ENCODE measurements at places on chromosomes 6 and 20.

GRCh38 chr6:132400555-132400882 lies 756 bp downstream of the MOXD1 start:
- no peak for DNase-seq

DNA sequence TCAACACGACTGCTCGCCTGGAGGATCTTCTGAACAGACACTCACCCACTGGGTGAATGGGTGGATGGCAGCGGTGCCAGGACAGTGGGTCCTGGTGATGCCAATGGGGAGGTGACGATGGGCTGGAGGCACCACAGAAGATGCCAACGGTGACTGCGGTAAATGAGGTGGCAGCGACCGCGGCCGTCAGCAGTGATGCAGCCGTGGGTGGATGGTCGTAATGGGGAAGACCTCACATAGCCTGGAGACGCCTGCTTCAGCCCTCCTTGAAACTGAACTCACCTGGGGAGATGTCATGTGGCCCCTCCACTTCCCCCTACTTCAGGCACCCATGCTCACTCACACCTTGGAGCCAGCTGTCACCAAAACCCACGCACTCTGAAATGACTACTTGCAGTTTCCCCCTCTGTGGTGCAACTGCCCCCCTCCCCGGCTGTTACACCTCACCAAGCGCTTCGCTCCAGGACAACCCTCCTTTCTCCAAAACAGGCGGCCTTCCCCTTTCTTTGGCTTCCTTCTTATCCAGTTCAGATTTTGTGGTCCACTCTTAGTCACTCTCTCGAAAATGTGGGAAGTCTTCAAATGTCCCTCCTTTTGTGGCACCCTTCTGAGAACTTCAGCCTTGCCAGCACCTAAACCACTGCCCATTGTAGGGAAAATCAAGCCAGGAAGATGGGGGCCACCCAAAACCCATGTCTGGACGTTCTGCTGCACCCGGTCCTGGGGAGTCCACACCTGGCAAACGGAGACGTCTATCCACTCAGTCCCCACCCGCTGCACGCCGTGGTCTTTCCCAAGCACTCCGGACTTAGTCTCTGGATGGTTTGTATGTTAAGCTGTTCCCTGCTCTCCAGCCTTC lies 10.4 kb upstream of the ABHD16B start:
- no peak for DNase-seq

DNA sequence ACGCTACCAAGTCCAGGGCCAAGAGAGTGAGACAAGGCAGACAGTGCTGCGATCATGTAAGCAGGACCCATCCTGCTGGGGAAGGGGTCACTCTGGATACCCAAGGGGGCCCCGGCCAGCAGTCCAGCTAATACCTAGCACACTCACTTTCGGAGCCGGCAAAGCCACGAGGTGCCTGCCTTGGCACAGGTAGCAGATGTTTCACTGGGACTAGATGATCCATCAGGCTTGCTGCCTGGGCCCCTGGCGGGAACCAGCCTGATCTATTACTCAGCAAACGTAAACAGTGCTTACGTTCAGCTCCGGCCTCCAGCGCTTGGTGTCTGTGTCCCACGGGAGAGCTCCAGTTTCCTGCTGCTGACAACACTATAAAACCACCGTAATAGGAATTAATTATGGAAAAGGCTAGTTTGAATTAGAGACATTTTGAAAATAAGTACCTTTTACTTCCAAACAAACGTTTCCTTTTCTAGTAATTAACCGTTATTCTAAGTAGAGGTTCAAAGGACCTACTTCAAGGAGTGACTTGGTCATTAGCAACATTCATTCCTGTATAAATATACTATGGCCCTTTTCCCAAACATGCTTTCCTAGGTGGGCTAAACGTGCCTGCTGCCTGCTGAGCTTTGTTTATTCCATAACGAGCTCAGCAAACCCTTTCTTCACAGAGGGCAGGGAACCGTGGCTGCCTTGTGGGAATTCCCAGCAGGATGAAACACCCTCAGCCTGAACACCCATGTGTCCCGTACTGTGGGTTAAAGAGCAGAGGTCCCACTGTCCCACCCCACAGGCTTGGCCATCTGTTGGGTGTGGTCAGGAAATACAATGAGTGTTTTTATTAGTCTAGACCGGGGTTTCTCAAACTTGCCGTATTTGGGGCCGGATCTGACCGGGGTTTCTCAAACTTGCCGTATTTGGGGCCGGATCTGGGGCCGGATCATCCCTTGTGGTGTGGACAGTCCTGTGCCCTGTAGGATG lies 18.4 kb downstream of the SLC22A23 start:
- DNase-seq: peak; percentile 76

DNA sequence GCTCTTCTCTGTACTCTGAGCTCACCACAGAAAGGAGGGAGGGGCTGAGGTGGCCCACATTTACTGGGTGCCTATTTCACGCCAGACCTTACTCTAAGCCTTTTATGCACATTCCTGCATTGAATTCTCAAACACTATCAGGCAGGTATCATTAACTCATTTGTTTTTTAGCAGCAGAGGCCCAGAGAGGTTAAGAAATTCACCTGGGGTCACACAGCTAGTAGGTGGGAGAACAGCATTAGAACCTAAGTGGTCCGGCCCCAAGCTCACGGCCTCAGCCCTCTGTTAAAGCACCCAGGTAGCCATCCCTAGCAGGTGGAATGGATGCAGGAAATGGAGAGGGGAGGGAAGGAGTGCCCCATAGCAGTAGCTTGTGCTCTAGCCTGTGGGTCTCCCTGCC lies 84.5 kb downstream of the GRM4 start:
- no peak for DNase-seq

- DNase-seq: no peak
These were observed 200.2 kb upstream of the EYA4 start for GRCh38 chr6:133040803-133041419.

- no peak for DNase-seq
These were observed 42.3 kb upstream of the LRFN2 start for GRCh38 chr6:40629463-40629862.

DNA sequence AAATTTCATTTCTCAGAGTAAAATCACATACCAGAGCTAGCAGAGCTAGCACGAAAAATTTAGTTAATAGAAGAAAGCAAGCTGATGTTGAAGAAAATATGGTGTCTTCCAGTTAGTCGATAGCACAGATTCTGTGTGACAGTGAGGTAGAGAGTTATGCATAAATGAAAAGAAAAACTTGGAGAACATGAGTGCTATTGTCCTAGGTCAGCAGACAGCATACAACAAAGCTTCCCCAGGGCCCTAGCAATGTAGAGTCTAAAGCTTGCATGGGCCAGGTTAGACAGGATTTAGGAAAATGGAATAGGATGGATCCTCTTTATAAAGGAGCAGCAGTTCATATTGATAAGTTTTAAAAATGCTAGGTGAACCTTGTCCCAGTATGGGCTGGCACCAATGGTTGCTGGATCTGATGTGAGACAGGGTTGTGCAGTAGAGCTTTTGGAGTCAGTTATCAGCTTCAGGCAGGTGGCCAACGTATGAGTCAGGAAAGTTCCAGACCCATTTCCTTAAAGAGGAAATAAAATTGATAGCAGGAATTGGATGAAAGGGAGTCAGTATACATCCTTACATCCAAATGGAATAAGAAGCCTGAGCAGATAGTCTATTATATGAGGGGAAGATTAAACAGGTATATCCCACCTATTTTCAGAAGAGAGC lies 277.2 kb downstream of the FRK start:
- DNase-seq: peak; percentile 8

- no peak for DNase-seq
These were observed 15.4 kb upstream of the MYLK2 start for GRCh38 chr20:31803552-31804291.

- DNase-seq: no peak
These were observed 87.5 kb upstream of the TOP1 start for GRCh38 chr20:40941133-40941610.

- DNase-seq: no peak
These were observed 31.6 kb upstream of the MANEA start for GRCh38 chr6:95545686-95546085.

- peak; percentile 40 for DNase-seq
These were observed 105.0 kb upstream of the QKI start for GRCh38 chr6:163309491-163310026.

- DNase-seq: no peak
These were observed 12.6 kb downstream of the SRC start for GRCh38 chr20:37358366-37359150.

DNA sequence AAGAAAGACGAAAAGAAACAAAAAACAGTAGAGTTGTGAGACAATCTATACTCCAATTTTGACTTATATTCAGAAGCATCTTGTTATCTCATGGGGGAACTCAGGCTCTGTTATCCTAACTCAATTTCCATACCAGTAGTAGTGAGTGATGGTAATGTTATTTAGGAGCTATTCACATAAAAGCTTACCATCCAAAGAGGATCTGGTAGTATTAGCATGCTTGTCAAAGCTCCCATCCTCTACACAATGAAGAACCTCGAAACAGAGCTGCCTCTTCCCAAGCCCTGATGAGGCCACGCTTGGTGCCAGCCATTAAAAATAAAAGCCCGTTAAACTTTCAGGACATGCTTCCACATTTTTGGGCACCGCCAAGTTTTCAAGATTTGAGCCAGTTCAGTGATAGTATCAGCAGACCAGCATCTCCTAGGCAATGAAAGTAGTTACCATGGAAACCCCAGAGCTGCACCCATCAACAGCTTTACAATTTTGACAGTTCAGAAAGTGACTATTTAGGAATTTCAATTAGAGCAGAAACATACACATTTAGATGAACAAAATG lies 173.3 kb downstream of the CD83 start:
- DNase-seq: no peak

DNA sequence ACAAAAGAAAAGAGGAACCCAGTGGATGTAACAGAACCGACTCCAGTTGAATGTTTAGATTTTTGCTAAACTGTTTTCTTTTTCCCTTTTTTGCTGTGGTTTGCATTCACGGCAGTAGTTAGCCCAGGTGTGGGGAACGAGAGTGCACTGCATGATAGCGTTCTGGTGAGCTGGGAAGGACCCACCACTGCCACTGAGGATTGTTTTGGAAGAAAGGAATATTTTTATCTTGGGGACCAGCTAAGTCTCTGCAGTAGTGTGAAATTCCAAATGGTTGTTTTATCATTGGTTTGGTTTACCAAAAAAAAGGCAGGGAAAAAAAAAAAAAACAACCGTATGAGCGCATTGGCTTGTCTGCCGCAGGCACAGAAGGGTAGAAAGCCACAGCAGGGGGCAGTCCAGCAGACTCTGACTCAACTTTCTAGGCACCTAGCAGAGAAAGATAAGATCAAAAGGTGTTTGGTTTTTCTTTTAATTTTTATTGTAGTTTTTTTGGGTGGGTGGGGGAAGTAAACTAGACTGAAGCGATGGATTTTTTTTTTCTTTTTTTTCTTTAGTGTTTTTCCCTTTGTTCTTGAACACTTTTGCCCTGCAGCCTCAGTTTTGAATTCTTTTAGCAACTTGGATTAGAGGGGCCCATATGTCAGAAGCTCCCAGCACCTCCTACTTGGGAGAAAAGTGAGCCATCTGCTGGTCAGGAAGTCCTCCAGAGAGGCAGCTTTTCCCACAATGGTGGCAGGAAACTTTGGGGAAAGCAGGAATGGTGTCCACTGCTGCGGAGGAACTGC lies 13.5 kb upstream of the RAB5IF start:
- peak; percentile 35 for DNase-seq

DNA sequence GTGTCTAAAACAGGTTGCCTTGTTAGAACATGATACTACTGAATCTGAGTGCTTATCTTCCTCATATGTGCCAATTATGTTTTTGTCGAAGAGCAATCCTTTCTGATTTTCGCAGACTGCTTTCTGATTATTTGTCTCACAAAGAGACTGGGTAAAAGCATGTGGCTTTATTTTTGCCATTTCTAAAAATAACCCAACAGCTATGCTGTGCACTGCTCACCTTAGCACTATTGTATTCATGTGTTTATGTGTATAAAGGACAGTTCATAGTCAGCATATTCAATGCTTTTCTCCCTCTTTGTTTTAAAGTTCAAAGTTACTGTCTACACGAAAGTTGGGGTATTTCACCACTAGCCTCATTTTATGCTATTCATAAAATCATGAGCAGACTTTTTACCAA lies 127.0 kb downstream of the SGK1 start:
- no peak for DNase-seq

DNA sequence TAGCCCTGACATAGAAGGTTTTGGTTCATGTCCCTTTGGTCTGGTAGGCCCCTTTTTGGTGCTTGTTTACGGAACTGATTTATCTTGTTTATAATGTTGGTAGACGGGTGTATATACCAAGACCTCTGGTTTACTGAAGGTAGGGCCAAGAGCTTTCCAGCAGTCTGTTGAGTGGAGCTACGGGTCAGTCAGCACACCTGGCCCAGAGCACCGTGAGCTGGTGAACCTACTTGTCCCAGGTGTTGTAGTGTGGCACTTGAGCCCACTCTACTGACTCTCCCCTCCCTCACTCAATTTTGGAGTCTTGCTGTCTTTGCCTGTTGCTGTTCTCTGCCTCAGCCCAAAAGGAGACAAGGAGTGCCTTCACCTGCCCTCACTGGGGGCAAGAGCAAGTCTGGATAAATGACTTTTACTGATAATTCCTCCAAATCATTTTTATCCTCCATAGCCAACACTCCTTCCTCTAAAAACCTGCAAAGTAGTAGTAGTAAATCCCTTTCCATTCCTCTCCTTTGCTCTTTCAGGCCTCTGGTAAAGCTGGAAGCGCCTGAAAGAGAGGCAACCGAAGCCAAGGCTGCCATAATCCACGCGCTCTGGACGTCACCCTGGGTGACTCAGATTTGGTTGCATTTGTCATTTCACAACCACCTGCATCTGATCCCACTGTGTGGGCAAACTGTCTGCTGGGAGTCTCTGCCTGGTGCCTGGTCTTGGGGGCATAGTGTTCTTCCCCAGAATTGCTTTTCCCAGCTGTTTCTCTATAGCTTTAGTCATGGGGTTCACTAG lies 22.2 kb downstream of the RREB1 start:
- DNase-seq: no peak

GRCh38 chr6:42236682-42237473 lies 19.2 kb upstream of the MRPS10 start:
- DNase-seq: no peak

GRCh38 chr20:37902504-37903313 lies at the start of gene VSTM2L:
VSTM2L (plus strand) TSS chr20:37903127; CDS start chr20:37903351, 224 bp downstream.
- peak; percentile 54 for DNase-seq

DNA sequence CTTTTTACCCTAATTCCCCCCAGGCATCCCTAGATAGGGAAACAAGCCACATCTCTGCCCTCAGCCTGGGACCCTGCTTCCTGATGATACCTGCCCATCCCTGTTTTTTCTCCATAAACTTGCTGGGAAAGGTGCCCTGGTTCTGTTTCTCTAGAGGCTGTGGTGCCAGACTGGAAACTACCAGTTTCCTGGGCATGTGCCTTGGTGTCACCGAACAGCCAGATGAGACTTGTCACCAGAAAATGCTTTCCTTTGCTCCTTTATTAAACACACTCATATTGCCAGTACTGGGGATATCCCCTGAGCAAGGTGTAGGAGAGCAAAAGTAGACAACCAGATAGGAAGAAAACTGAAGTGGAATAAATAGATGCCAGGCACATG lies 16.8 kb downstream of the SRSF3 start:
- DNase-seq: no peak

DNA sequence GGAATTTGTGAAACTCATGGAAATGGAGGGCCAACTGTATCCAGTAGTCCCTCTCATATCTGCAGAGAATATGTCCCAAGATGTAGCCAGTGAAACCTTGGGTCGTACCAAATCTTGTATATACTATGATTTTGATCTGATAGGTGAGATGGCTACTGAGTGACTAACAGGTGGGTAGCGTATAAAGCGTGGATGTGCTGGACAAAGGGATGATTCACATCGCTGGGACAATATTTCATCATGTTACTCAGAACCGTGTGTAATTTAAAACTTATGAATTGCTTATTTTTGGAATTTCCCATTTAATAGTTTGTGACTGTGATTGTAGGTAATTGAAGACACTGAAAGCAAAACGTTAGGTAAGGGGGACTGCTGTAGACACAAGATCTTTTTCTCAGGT lies 144.1 kb downstream of the SMAP1 start:
- peak; percentile 18 for DNase-seq
